ENCODE measurements at places on chromosomes 11 and 22.

- DNase-seq: no peak
Observed at GRCh38 chr11:124902616-124903015, 5.0 kb upstream of the ROBO4 start.

DNA sequence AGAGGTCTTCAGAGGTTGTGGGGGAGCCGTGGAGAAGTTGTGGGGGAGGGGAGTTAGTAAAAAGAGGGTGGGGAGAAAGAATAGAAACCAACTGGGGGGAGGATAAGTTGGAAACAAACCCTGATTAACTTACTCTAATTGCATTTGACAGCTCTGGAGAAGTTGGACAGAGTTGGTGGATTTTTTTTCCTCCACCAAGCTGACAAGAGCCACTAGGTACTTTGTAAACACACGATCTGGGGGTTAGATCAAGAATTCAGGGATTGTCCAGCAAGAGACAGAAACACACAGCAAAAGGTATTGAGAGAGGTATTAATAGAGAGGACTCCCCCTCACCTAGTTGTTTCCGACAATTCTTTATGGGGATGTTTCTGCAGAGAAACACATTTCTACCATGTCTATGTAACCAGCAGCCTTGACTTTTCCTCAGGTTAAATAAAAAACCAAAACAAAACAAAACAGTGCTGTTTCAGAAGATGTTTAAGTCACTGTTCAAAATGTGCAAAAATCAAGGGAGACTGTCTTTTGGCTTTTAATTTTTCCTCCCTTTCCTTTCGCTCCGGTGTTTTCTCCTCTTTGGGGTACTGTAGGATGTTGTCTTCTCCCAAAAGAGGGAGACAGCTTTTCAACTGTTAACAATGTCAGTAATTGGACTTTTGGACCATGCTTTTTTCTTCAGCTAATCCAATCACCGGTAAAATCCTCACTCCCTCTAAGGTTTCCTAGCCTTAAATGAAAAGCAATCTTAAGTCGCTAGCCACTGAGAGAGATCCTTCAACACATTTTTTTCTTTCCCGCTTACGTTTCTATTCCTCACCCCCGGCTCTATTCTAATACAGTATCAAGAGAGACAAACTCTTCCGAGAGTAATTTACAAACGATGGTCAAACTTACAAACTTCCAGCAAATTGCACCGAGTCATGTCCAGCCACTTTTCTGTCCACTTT lies 708 bp downstream of the MAML2 start:
- peak; percentile 55 for DNase-seq

GRCh38 chr11:55367674-55368073 lies at the start of gene OR4A15:
Gene OR4A15, plus strand, starts transcription at chr11:55367974. Its CDS starts 0 bp downstream, at chr11:55367974.
- DNase-seq: no peak

DNA sequence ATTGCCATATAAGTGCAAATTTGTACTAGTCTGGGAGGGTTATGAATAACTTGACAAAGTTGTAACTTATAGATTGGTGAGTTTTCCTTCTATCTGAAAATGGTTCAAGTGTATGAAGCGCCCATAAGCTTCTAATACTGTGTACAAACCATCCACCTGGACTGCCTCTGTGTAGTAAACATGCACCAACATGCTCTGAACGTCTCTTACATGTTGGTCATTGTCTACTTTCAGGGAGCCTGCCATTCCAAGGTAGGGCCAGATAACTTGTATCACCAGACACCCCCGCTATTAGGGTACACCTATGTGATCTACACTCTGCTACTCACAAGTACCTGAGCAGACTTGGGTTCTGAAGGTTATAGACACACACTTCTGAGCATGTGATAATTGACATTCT lies 735.5 kb upstream of the API5 start:
- DNase-seq: no peak

DNA sequence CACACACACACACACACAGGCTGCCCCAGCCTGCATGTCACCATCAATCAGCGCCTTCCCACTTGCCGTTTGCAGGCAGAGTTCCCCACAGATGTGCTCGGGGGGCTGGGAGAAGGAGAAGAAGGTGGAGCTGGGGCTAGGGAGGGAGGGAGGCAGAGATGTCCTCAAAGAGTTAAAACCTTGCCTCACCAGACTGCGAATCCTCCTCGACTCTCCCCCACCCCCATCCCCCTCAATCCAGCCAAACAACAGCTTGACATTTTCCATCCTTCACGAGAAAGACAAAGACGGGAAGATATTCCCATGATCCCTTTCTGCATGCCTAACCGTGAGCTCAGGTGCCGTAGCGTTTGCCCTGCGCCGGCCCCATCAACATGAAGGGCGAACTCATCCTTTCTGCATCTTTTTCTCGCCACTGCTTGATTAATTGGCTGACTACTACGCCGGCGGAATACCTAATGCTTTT lies 365.5 kb downstream of the MIAT start:
- peak; percentile 69 for DNase-seq

DNA sequence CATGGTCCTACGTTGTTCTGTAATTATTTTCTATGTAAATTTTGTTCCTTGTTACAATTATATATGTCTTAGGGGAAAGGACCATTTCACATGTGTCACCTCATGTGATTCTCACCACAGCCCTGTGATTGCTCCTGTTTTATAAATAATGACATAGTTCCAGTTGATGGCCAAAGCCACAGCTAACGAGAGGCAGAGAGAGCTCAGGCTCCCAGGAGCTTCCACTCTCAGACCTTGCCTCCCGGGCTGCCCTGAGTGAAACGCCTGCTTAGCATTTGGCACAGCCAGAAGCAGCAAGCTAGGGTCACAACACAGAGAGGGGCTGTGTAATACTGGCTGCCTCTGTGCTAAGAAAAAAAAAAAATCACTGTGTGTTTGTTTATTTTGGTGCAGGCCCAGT lies 5.9 kb downstream of the TMEM121B start:
- DNase-seq: no peak

Measured in retina (tissue), 1 donor.